ENCODE measurements at places on chromosomes 3 and 15.

DNA sequence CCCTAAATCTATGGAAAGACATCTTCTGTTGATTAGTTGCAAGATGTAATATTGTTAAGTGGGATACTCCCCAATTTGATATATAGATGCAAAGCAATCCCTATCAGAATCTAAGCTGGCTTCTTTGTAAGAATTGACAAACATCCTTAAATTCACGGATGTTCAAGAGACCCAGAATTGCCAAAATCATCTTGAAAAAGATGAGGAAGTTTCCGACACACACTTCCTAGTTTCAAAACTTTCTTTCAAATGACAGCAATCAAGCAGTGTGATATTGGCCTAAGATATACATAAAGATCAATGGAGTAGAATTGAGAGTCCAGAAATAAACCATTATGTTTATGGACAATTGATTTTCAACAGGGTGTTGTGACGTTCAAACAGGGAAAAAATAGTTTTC is 383.6 kb downstream of the LPP start:
- no peak for DNase-seq

- no peak for DNase-seq
Measured at GRCh38 chr15:67792250-67792942, 32.9 kb upstream of the SKOR1 start.

GRCh38 chr3:11910971-11911531 is 64.4 kb upstream of the TAMM41 start:
- no peak for DNase-seq

GRCh38 chr3:167305340-167305890 is 74.7 kb downstream of the ZBBX start:
- DNase-seq = no peak

- DNase-seq = no peak
Measured at GRCh38 chr3:133494469-133494868, 79.0 kb upstream of the CDV3 start.

DNA sequence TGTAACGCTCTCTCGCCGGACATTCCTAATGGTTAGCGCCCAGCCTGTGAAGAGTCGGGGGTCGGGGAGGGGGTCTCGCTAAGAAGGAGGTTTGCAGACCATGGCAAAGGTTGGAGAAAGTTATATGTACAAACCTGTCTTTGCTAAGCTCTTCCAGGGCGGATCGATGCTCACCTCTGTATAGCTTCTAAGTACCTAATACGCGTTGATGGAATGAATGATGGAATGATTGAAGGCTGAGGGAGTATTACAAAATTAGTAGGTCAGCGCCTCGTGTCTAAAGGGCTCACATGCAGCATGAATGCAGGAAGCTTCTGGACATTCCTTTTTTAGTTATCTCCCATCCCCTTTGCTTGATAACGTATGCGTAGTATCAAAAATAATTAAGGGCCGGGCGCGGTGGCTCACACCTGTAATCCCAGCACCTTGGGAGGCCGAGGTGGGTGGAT is 305 bp upstream of the KPNA1 start:
- DNase-seq = no peak

- DNase-seq = no peak
Measured at GRCh38 chr15:84659904-84660781, 2.1 kb upstream of the NMB start.

DNA sequence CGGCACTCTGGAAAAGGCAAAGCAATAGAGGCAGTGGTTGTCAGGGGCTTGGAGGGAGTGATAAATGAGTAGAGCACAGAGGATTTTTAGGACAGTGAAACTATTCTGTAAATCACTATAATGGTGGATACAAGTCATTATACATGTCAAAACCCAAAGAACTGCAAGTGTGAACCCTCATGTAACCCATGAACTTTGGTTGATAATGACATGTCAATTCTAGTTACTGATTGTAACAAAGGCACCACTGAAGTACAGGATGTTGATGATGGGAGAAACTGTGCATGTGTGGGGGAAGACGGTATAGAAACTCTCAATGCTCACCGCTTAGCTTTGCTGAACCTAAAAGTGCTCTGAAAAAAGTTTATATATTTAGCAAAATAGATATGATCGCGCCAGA is 36.0 kb downstream of the BTLA start:
- DNase-seq = peak; percentile 59

DNA sequence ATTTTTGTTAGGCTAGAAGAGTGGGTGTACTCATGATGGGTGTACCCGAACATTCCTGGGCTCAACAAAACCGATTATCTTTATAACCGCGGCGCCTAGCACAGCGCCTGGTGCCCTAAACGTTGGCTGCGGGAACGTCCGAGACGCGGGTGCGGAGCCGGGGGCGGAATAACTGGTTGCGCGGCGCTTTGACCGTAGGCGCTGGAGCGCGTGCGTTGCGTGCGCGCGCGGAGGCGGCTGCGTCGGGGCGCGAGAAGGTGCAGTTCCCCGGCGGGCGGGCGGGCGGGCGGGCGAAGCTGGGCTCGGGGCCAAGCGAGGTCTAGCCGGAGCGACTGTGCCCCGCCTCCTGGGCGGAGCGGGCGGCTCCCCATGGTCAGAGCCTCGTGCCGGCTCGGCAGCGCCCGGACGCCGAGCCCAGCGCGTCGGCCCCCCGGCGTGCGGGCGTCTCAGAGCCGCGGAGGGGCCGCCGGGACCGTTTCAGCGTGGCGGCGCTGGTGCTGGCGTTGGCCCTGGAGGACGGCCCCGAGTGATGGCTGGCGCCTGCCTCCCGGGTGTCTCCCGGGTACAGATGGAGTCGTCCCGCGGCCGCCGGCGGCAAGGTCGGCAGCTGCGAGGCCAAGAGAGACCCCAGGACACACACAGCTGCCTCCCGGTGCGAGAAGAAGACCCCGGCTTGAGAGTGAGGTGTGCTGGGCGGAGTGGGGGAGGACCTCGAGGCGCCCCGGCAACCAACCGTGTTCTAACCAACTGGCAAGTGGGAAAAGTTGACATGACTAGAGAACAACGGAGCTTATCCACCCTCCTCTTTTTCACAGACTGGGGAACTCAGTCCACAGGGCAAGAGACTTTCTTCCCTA is at the start of gene PLAAT1:
TSS of gene PLAAT1 (plus strand) at position 373 of the 857 bp plus-strand sequence. CDS start 14,429 bp downstream, outside the sequence.
- DNase-seq = peak; percentile 34

GRCh38 chr3:133479895-133480669 is 80.2 kb downstream of the BFSP2 start:
- DNase-seq = no peak

DNA sequence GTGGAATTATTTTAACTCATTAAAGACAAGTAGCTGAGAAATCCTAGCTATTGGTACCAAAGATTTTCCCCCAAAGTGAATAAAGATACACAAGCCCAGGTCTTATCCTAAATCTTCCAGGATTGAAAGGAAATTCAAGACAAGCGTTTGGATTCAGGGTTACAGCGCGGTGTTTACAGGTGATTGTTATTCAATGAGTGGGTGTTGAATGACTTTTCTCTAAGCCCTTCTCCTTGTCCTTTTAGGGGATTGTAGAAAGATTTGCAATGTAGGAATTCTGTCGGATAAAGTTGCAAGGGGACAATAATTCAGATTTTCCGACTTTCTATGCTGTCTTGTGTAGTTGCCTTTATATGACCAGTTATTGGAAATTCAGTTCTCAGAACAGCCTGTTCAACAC is 57.2 kb downstream of the USP13 start:
- DNase-seq = no peak

GRCh38 chr3:115246461-115247020 is 99.5 kb upstream of the ZBTB20 start:
- DNase-seq = no peak

DNA sequence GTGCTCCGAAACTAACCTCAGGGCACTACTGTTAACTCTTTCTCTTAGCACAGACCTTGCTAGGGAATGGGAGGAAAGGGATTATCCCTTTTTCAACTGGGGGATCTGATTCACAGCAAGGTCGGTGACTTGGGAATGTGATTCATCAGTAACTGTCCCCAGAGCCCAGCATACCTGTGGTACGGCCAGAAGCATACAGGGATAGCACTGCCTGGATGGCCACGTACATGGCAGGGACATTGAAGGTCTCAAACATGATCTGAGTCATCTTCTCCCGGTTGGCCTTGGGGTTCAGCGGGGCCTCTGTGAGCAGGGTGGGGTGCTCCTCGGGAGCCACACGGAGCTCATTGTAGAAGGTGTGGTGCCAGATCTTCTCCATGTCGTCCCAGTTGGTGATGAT is 2.3 kb downstream of the ACTC1 start:
- DNase-seq = no peak

- DNase-seq = no peak
Measured at GRCh38 chr15:62912808-62913207, 129.7 kb upstream of the TPM1 start.

DNA sequence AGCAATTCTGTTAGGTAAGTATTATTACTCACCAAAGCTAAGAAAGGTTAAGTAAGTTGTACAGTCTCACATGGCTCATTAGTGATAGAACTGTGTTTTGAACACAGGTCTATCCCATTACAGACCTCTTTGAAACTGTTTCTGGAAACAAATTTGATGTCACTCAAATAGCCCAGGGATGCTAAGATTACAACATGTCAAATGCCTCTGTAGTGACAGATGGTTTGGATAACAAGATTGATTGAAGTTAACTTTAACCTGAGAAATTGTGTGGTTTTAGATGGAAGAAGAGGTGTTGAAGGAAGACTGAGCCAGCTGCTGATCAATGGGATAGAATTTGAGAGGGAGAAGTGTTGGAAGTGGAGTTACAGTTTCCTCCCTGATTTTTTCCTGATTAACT is 72.5 kb downstream of the SYN2 start:
- DNase-seq = no peak

DNA sequence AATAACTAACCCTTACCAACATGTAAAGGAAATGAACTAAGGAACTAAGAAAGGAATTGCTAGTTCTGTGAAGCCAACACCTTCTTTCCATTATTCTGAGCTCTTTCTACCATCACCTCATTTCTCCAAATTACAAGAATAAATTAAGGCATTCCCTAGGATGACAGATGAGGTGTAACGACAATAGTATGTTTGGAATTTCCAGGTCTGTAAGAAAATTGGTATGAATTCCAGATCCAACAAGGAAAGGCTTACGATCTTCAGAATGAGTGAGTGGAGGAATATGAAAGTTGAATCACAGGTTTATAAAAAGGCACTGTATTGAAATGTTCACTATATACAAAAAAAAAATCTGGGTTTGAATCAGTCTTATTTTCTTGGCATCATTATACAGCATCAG is 4.5 kb upstream of the NANOGP8 start:
- no peak for DNase-seq

DNA sequence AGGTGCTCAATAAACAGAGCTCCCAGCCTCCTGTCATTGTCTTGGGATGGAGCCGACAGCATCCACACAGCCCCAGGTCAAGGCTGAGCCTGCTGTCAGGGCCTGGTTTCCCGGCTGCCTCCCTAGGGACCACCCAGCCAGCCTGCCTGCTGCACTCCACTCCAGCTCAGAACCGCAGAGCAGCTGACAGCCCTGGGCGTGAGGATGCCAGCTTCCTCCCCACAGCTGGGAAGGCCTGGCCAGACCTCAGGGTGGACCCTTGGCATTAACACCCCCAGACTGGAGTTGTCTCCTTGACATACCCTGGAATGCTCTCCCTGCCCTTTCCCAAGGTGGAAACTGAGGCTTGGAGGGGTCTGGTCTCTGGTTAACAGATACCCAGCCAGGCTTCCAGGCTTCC is 112.0 kb downstream of the WNT7A start:
- DNase-seq = no peak

GRCh38 chr15:55649058-55649423 is 60.9 kb upstream of the PYGO1 start:
- no peak for DNase-seq

DNA sequence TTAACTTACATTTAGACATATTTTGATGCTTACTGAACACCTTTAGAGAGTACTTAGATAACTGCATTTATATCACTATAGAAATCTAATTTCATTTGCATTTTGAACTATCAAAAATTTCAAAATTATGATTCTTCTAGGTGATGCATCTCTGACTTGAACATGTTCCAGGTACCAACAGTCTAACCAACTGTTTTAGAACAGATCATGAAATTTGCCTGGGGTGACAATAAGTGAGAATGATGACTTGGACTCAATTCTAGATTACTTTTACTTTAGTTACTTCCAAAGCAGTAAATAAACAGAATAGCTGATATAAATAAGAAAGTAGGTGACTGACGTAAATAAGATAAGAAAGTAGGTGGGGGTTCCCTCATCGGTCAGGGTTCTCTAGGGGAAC is 307.8 kb downstream of the BCHE start:
- DNase-seq = no peak

- no peak for DNase-seq
Measured at GRCh38 chr3:171770689-171771620, 39.3 kb downstream of the PLD1 start.

- DNase-seq = no peak
Measured at GRCh38 chr3:158095814-158096704, 10.2 kb downstream of the SHOX2 start.

- DNase-seq = peak; percentile 56
Measured at GRCh38 chr15:75061272-75061671, 37.9 kb downstream of the PPCDC start.

DNA sequence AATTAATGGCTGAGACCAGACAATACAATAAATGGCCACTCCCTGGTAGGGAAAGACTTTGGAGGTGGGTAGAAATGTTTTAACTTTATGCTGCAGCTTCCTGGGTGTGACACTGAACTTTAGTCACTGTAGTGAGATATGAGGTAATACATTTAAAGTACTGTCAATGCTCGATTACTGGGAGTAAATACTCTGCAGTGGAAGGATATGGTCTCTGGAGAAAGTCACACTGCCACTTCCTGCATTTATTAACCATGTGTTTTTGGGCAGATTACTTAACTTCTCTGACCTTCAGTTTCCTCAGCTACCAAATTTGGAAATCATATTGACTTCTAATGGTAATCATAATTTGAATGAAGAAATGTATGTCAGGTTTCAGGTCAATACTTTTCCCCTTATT is 317.1 kb upstream of the TGFBR2 start:
- peak; percentile 43 for DNase-seq

DNA sequence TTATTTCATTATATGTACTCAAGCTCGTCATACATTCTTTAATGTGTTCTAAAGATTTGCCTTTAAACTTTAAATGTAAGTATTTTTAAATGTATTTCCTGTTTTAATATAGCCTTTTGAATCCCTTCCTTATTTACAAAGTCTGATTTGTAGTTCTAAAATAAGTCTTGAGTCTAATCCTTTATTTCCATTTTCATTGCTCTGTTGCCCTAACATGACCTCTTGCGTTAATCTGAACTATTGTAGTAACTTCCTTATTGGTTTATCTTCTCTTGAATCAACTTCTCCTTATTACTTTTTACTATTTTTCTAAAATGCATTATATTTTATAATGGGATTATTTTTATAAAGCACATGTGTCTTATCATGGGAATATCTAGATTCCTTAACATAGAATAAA is 24.0 kb downstream of the KNL1 start:
- no peak for DNase-seq

GRCh38 chr3:182111967-182112366 is 400.2 kb downstream of the SOX2 start:
- DNase-seq = no peak
